Mesenteric fat pad (tissue), 1 donor: ENCODE measurements at places on chromosomes 13 and 19. TPM values are rescaled to one million over a fixed set of nuclear protein-coding genes. Genes with fewer than 3 reads are reported as not detected.

The DLL3 gene
- not detected for total RNA-seq

The ZNF836 gene
- total RNA-seq, result 8.2 TPM

The PRSS57 gene
- total RNA-seq, result not detected

The COX7A1 gene
- total RNA-seq, result 273 TPM

The SYCN gene
- total RNA-seq, result not detected

The CYSLTR2 gene
- 0.64 TPM for total RNA-seq

The KLK1 gene
- 1.1 TPM for total RNA-seq

DNA sequence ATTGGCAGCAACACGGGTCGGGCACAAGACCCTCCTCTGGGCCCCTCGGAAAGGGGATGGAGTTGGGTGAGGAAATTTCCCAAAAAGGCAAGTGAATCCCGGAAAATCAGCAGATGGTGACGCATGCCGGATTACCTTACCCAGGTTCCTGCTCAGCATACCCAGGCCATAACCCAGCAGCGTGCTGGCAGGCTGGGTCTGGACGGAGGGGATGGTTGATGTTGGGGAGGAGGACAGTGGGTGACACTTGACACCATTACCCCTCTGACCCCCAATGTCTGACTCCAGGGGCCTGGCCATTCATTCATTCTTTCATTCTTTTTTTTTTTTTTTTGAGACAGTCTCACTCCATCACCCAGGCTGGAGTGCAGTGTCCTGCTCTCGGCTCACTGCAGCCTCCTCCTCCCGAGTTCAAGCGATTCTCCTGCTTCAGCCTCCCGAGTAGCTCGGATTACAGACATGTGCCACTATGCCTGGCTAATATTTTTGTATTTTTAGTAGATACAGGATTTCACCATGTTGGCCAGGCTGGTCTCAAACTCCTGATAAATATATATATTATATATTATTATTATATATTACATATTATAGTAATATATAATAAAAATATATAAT is 799 bp downstream of the PVR start:
- no peak for DNase-seq

DNA sequence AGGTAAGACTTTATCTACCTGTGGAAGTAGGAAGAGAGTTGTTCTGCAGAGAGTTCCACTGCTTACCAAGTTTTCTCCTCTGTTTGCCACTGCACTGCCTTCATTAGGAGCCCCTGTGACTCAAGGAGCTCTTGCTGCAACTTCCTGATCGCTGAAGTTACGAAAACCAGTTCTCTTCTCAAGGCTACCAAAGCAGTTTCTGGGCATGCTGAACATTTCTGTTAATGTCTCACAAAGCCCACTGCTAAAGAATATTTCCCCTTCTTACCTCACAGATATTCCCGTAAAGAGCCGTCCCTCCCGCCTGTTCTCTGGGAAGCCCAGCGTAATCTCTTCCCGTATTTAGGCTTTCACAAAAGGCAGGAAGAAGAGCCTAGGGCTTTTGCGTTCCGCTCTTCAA is 82.6 kb upstream of the OXGR1 start:
- DNase-seq, result no peak

- peak; percentile 91 for DNase-seq
Observed at GRCh38 chr19:12778017-12778904, 2.9 kb upstream of the HOOK2 start.

- DNase-seq, result no peak
Observed at GRCh38 chr13:66106246-66106645, 1123.9 kb downstream of the PCDH9 start.

DNA sequence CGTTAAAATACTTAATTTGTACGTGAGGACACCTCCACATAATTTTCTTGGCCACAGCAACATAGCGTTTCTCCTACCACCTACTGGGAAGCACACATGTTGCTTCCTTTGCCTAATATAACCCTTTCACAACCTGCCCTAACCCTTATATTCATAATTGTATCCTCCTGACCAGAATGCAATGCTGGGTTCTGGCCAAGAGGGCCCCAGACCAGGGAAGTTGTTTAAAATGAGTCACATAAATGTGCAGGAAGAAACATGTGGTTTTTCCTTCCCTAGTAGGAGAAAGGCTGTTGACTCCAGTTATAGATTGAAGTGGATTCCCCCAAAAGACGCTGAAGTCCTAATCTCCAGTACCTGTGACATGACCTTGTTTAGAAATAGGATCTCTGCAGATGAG is 187.3 kb downstream of the NUFIP1 start:
- DNase-seq, result no peak

- no peak for DNase-seq
Observed at GRCh38 chr19:47661161-47661560, 52.1 kb upstream of the EHD2 start.

GRCh38 chr13:42275098-42275471 is 3.1 kb downstream of the AKAP11 start:
- no peak for DNase-seq

DNA sequence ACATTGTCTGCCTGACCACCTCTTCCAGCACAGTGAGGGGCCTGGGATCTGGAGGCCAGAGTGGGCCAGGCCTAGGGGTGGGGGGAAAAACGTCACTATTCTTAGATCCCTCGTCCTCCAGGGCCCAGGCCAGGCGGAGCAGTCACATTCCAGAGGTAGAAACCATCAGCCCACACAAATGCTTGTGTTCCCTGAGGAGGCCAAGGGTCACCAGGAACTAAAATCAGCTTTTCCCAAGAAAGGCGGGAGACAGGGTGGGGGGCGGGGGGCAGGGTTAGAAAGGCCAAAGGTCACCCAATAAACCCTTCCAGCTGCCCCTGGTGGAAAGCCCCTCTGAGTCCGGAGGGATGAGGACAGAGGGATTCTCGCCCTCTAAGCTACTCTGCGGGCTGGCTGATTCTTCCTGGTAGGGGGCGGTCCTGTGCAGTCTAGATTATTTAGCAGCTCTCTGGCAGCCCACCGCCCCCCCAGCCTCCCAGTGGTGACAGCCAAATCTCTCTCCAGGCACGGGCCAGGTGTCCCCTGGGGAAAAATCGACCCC is 23.5 kb upstream of the CCL25 start:
- DNase-seq, result no peak

GRCh38 chr19:48487948-48488347 is 18.8 kb downstream of the CYTH2 start:
- no peak for DNase-seq

DNA sequence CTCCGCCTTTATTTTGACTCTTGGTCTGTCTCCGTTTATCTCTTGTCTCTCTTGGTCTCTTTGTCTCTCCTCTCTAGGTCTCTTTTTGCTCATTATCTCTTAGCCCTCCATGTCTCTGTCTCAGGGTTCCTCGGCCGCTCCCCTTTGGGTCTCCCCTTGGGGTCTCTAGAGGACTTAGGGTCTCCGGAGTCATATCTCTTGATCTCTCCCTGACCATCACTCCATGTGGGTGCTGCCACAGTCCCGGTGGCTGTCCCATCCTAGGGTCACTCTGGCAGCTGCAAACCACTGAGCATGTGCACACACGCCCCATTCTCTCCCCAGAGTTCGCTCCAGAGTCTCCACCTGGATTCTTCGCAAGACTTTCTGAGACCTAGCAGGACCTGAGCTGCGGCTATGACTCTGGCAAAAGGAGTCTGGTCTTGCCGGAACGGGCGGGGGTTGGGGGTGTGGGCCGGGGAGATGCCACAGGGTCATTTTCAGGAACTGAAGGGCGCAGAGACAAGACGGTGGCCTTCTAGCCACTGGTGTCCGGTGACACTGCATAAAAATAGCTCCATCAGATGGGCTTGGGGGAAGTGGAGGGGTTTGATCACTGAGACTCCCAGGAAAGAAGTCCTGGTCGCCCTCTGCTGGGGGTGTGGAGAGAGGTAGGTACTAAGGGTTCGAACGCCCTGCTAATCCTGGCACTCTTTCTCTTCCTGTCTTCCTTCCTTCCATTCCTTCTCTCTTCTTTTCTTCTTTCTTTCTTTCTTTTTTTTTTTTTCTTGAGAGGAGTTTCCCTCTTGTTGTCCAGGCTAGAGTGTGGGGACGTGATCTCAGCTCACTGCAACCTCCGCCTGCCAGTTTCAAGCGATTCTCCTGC is 1.2 kb upstream of the KCNA7 start:
- DNase-seq, result no peak

DNA sequence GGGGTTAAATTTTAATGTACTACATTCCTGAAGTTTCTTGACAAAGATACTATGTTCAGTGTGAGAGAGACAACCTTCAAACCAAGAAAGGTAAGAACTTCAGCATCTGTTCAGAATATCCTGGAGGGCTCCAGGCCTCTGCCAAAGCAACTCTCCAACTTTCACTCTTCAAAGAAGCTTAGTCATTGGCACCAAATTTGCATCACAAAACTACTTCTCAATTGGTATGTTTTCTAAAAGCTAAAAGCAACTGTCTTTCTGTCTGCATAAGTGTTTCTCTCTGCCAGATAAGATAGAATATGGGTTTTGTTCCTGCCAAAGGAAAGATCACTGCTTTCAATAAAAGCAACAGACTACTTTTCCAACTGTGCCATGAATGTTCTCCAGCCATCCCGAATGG is 187.4 kb downstream of the SUCLA2 start:
- no peak for DNase-seq
